Left ventricle myocardium inferior (tissue), 1 donor: ENCODE measurements at places on chromosomes 16 and 17.

- no peak for DNase-seq
These were observed 113.7 kb upstream of the RBFOX1 start for GRCh38 chr16:7218936-7219335.

DNA sequence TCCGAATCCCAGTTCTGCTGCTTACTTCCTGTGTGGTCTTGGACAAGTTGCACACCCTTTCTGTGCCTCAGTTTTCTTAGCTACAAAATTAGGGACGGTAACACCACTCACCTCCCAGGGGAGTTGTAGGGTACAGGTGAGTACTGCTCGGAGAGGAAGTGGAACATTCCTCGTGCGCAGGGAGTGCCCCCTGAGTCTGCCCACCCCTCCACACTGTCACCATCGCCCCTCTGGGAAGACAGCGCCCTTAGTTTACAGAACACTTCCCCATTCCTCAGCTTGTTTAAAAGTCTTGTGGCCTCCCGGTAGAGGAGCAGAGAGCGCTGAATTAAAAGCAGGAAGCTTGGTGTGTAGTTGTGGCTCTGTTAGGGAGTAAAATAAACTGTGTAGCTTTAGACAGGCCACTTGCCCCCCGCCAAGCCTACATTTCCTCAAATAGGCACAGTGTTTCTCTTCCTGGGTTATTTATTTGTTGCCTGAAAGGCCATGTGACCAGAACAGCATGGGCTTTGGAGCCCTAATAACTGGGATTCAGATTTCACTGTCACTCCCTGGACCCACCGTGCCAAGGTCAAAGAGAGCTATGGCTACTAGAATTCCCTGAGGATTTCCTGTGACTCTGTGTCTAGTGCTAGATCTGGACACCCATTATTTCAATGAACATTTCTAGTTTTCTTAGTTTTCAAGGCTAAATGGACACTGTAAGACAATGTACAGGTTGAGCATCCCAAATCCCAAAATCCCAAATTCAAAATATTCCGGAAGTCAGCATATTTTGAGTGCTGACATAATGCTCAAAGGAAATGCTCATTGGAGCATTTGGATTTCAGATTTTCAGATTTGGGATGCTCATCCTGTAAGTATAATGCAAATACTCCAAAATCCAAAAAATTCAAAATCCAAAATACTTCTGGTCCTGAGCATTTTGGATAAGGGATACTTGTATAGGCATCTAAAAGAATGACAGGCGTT, 372.5 kb downstream of the SNX29 start:
- DNase-seq: no peak

GRCh38 chr16:86270696-86271095, 239.6 kb upstream of the FOXF1 start:
- no peak for DNase-seq

- DNase-seq: no peak
These were observed 154.5 kb downstream of the CBLN1 start for GRCh38 chr16:49127103-49127502.

- DNase-seq: no peak
These were observed 159.6 kb downstream of the HS3ST2 start for GRCh38 chr16:22973522-22973921.

DNA sequence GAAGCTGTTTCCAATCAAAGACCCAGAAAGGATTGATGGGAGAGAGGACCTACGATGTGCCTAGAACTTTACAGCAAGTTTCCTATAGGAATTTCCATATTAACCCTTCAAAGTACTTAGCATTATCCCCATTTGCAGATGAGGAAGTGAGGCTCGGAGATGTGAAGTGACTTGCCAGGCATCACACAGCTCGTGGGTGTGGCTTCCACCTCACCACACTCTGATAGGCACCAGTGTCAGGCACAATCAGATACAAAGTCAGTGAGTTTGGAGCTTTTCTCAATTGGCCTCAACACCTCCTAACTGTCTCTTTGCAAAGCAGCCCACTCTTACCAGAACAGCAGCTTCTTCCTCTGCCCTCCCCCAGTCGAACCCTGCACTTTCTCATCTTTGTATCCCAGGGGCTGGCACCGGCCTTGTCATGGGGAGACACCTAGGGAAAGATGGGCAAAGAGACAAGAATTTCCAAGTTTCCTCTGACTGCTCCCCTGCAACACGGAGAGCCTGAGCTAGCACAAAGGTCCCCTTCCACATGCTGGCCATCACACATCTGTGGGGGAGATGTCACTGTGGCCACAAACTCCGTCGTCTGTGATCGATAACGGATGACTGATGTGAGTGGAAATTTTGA, 37.4 kb upstream of the CCL1 start:
- DNase-seq: no peak

- DNase-seq: no peak
These were observed 233.2 kb downstream of the ZNF423 start for GRCh38 chr16:49622421-49623402.
